Pancreas (tissue), 10 donors: ENCODE measurements at places on chromosomes 16 and 17. TPM values are rescaled to one million over a fixed set of nuclear protein-coding genes. Genes with fewer than 3 reads are reported as not detected.

GRCh38 chr16:27241658-27242057 is 26.9 kb downstream of the NSMCE1 start:
- DNase-seq: no peak

DNA sequence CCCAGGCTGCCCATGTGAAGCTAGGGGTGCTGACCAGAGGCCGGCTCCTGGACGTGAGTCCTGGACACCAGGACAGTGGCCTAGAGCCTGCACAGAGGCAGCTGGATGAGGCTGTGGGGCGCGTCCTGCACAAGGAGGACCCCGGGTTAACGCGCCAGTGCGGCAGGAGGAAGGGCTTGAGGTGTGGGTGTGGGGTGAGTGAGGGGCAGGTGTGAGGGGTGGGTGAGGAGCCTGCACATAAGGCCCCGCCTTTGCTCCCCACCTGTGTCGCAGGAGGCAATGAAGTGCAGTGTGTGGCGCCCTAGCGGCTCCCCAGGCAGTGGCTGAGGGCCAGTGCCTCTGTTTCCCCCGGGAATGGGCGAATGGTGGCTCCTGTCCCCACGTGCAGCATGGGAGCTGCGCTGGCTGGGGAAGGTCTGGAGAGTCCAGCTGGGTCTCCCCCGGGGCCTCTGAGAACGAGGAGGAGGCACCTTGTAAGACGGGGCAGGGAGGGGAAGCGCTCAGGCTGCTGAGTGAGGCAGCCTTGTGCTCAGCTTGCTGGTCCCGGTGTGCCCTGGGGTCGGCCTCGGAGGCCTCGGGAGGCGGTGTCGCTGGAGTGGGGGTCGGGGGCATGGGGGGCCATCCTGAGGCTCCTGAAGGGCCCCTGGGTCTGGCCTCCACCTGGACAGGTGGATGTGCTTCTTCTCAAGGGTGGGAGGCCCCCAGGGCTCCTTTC is 3.2 kb downstream of the CD7 start:
- DNase-seq: peak; percentile 63

GRCh38 chr17:74824961-74825627 is 34.6 kb downstream of the GRIN2C start:
- no peak for DNase-seq

DNA sequence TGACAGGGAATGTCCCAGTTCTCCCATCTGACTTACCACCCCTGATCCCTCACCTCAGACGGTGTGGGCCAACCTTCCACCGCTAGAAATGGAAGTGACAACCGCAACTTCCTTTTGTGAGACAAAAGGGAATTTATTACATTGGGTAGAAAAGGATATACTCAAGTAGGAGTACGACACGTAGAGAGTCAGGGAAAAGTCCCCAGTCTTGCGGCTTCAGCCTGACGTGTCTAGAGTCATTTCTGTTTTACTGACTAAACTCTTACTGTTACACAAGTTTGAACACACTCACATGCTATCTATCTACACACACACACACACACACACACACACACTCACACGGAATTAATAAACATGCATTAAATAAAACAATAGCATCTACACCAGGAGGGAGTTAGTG is 178.9 kb downstream of the COPRS start:
- no peak for DNase-seq

- DNase-seq: no peak
These were observed 66.9 kb downstream of the SOCS1 start for GRCh38 chr16:11188801-11189740.

DNA sequence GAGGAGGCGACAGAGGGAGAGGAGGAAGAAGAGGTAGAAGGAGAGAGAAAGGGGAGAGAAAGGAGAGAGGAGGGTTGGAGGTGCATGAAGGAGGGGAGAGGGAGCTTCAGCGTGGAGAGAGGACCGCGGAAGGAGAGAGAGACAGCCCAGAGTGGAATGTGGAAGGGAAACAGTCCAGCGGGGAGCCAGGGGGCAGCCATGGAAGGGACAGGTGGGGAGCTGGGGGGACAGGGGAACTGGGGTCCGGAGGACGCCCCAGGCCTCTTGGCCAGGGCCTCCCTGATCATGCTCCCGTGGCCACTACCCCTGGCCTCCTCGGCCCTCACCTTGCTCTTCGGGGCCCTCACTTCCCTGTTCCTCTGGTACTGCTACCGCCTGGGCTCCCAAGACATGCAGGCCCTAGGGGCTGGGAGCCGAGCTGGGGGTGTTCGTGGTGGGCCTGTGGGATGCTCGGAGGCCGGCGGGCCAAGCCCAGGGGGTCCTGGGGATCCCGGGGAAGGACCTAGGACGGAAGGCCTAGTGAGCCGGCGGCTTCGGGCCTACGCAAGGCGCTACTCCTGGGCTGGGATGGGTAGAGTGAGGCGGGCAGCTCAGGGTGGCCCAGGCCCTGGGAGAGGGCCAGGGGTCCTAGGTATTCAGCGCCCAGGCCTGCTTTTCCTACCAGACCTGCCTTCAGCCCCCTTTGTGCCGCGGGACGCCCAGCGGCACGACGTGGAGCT is 759 bp downstream of the ASPHD1 start:
- DNase-seq: no peak

GRCh38 chr17:81110488-81111040 is 54.7 kb upstream of the PVALEF start:
- no peak for DNase-seq

- no peak for DNase-seq
These were observed 65.7 kb upstream of the LRRC37A3 start for GRCh38 chr17:64984851-64985521.

DNA sequence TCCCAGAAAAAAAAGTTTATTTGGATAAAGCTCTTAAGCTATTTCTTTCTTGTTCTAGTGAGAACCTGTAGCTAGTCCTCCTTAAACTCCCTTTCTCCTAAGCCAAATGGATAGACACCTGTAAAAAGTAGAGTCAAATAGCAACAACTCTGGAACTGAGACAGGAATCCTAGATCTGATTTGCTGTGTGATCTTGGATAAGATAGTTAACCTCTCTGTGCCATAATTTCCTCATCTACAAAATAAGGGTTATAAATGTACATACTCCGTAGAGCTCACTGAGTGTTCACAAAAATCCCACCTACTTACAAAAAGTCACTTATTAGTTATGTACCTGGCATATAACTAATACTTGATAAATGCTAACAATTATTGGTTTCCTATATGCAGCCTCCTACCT is 270.3 kb downstream of the ABCC12 start:
- no peak for DNase-seq

- no peak for DNase-seq
These were observed 65.8 kb downstream of the RMI2 start for GRCh38 chr16:11411059-11411550.

- DNase-seq: no peak
These were observed 13.4 kb downstream of the CASC3 start for GRCh38 chr17:40153603-40154236.

- DNase-seq: no peak
These were observed 12.1 kb upstream of the DCAF7 start for GRCh38 chr17:63537991-63538692.

- DNase-seq: peak; percentile 40
These were observed 13.0 kb downstream of the GPR142 start for GRCh38 chr17:74380086-74380958.

GRCh38 chr16:30005341-30006094 is 5.3 kb downstream of the DOC2A start:
- peak; percentile 49 for DNase-seq

- DNase-seq: peak; percentile 72
These were observed 11.7 kb downstream of the ERN1 start for GRCh38 chr17:64117981-64118979.

- no peak for DNase-seq
These were observed 263.9 kb downstream of the MAF start for GRCh38 chr16:79336437-79337229.

DNA sequence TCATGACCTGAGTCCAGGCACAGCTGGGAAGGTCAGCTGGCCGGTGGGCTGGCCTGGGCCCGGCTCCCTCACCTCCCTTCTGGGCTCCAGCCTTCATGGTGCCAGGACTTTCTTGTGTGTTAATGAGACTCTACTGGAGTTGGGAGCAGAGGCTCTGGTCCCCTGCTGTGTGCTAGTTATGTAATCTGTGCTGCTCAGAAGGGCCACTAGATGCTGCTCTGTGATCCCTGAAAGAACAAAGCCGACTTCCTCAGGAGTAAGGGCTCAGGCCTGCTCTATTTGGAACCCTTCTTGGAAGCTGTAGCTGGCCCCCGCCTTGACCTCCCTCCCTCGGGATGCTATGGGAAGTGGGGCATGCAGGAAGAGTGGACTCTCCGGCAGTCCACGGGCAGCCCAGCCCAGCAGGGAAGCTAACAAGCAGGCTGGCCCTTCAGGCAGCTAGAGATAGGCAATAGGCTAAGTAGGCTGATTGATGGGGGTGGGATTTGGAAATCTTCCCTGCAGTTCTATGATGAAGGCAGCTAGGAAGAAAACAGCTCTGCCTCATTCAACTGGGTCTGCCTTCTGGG is 3.3 kb upstream of the CDK5R1 start:
- no peak for DNase-seq

DNA sequence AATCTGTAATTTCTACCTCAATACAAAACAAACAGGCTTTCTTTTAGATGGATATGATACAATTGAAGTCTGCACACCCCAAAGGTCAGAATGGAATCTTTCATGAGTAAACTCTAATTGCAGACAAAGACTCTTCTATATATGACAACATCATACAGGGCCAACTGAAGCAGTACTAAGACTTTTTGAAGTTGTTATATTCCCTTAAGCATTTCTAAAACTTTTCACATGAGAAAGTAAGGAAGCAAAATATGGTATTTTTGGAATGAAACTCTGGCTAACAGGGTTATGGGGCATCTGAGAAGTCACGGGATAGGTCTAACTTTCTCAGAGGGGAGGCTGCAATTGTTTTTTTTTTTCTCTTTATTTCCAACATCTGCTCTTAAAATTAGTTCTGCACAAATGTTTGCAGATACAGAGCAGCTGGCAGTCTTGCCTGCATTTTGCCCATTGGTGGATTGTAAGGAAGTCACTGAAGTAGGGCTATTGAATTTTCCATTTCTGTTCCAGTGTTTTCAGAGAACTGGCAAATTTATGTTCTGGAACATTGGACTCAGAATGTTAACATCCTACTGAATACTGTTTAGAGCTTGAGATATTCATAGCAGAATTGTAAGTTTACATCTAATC is 59.1 kb downstream of the SSH2 start:
- no peak for DNase-seq

The NTN1 gene
- total RNA-seq: 4.3 TPM

The TBC1D3E gene
- total RNA-seq: not detected

The SLC16A5 gene
- total RNA-seq: 2.2 TPM

The CDH11 gene
- 1.5 TPM for total RNA-seq

The PRSS8 gene
- total RNA-seq: 89.3 TPM

The SPOP gene
- total RNA-seq: 33.7 TPM

The GALR2 gene
- total RNA-seq: 0.19 TPM

The C17orf58 gene
- 5.5 TPM for total RNA-seq

The SULT1A1 gene
- 7.2 TPM for total RNA-seq

The SEZ6 gene
- 0.47 TPM for total RNA-seq

The EVPL gene
- 2.7 TPM for total RNA-seq

The CTRB2 gene
- total RNA-seq: 39,221 TPM

The HSPB9 gene
- 0.40 TPM for total RNA-seq

The ASPHD1 gene
- total RNA-seq: 11.2 TPM

The RASD1 gene
- total RNA-seq: 5.8 TPM

The PIRT gene
- total RNA-seq: 0.05 TPM

The TK2 gene
- 16.7 TPM for total RNA-seq

The ABCA10 gene
- 5.0 TPM for total RNA-seq
